ENCODE measurements at places on chromosomes 7 and 10.
A peak's percentile ranks its signal among the peaks of the same experiment; 100 is the strongest.

GRCh38 chr10:87695074-87695473 is 35.4 kb downstream of the PAPSS2 start:
- H3K27ac ChIP-seq: no peak overlapping the region
- no peak overlapping the region for H3K4me3 ChIP-seq
- H3K4me1 ChIP-seq: no peaks in the 10 kb centered on the region
- no peaks in the 10 kb centered on the region for H3K27me3 ChIP-seq

DNA sequence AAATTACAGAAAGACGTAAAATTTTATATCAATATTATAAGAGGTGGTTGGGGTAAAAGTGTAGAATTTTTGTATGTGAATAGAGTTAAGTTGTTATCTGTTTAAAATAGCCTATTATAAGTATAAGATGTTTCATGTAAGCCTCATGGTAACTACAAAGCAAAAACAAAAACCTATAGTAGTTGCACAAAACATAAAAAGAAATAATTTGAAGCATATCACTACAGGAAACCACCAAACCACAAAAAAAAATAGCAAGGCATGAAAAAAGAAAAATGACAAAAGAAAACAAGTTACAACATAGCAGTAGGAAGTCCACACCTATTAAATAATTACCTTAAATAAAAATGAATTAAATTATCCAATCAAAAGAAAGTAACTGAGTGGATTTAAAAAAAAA is 12.4 kb upstream of the GSTK1 start:
- H3K27ac ChIP-seq: no peak overlapping the region
- no peak for DNase-seq
- peaks cover 40% of the 10 kb centered on the region for H3K4me1 ChIP-seq
- H3K27me3 ChIP-seq: no peaks in the 10 kb centered on the region
- H3K36me3 ChIP-seq: peaks cover 9% of the 10 kb centered on the region

- H3K27ac ChIP-seq: no peak overlapping the region
- H3K36me3 ChIP-seq: no peaks in the 10 kb centered on the region
- DNase-seq: no peak
- H3K27me3 ChIP-seq: no peaks in the 10 kb centered on the region
- H3K4me1 ChIP-seq: no peaks in the 10 kb centered on the region
- no peak overlapping the region for H3K4me3 ChIP-seq
Measured at GRCh38 chr10:127283576-127283975, 87.2 kb upstream of the INSYN2A start.

DNA sequence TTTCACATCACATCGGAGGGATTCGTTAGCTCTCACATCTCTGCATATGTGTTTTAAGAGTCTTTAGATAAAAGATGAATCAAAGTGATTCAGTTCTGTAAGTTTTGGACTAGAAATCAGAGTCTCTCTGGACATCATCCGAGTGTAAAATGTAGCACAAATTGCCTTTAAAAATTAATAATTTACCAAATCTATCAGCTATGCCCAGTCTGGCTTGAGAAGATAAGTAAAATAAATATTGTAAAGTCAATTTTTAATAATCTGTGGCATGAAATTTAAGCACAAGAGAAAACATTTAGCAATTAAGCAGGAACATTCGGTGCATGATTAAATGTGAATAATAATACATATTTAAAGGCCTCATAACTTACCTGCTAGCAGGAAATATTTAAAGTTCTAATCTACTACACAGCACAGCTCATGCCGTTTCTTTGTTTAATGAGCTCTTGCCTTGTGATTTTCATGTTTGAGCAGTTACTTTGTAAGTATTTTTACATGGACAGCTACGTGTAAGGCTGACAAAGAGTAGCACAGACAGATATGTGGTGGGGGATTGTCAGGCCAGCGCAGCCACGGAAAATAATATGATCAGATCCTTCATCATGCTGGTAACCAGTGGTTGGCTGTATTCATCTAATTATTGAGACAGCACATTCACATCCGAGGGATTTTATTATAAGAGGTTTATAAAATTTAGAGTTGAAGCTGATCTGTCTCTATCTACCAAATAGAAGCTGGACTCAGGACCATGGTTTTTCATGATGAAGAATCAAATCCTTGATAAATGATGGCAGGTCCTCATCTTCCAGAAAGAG is 317.3 kb downstream of the ADARB2 start:
- H3K36me3 ChIP-seq: no peaks in the 10 kb centered on the region
- peaks cover 29% of the 10 kb centered on the region for H3K27me3 ChIP-seq
- peaks cover 43% of the 10 kb centered on the region for H3K4me1 ChIP-seq
- H3K27ac ChIP-seq: no peak overlapping the region
- H3K4me3 ChIP-seq: peak overlapping the region; percentile 11

DNA sequence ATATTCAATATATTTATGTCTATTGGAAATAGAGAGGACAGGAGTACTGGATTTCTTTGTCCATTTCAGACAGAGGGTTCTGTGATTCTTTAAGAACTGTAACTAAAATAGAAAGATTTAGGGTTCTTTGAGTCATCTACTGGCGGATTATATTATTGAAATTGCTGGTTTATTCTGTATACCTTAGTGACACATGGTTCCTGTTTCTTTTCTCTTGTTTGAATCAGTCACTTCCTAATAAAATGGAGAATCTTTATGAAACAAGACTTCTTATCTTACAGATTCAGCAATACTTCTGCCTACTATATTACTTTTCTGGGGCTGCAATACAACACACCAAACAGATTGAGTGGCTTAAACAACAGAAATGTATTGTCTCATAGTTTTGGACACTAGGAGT is 20.8 kb upstream of the ZNF800 start:
- no peak for DNase-seq
- no peak overlapping the region for H3K27ac ChIP-seq
- peaks cover 39% of the 10 kb centered on the region for H3K4me1 ChIP-seq
- no peak overlapping the region for H3K4me3 ChIP-seq
- no peaks in the 10 kb centered on the region for H3K27me3 ChIP-seq

DNA sequence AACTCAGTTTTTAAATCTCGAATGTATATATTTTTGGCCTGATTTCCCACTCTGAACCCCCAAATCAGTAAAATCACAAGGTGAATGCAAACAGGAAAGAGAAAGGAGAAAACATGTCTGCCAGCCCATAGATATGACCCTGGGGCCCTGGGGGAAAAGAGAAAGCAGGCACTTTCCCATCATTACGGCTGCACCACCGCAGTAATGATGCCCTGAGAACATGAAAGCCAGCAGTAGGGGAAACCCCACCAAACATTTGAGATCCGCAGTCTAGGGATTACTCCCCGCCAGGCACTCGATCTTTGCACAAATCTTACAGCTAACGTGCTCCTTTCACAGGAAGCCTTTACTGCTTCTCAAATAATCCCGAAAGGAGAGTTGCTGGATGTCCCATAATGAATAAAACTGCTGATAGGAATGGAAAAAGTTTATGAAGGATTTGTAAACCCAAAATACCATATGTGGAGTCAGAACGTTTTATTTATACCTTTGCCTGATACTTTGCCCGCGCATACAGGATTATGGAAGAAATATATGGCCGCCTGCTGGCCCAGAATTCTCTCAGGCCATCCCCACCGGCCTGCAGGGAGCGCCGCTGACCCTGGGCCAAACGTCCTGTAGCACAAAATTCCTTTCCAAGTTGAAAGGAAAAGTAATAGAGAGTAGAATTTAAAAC is 180.0 kb upstream of the INHBA start:
- peak overlapping the region; percentile 98 for H3K27ac ChIP-seq
- DNase-seq: peak; percentile 59
- no peaks in the 10 kb centered on the region for H3K27me3 ChIP-seq
- H3K4me1 ChIP-seq: peaks cover 81% of the 10 kb centered on the region
- H3K36me3 ChIP-seq: peaks cover 23% of the 10 kb centered on the region

DNA sequence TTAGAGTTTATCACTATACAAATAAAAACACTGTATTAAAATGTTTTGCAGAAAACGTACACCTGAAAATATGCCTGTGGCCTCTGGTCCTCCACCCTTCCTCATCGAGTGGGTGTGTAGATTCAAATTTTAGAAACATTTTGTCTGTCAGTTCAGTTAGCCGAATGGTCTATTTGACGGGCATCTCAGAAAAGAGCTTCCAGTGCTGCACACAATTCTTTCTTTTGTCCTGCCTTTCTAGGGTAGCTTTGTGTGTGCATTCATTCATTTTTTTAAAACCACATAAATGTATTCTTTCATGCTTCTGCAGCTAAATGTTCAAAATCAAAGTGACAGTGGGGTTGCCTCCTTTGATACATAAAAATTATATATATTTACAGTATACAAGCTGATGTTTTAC is 46.8 kb downstream of the GNAI1 start:
- H3K27ac ChIP-seq: no peak overlapping the region
- no peaks in the 10 kb centered on the region for H3K27me3 ChIP-seq
- no peaks in the 10 kb centered on the region for H3K4me1 ChIP-seq
- H3K4me3 ChIP-seq: no peak overlapping the region
- no peak for DNase-seq

GRCh38 chr7:2637505-2638223 is 5.9 kb downstream of the TTYH3 start:
- peak overlapping the region; percentile 94 for H3K27ac ChIP-seq
- DNase-seq: peak; percentile 70
- peak overlapping the region; percentile 79 for H3K4me3 ChIP-seq
- no peaks in the 10 kb centered on the region for H3K27me3 ChIP-seq

DNA sequence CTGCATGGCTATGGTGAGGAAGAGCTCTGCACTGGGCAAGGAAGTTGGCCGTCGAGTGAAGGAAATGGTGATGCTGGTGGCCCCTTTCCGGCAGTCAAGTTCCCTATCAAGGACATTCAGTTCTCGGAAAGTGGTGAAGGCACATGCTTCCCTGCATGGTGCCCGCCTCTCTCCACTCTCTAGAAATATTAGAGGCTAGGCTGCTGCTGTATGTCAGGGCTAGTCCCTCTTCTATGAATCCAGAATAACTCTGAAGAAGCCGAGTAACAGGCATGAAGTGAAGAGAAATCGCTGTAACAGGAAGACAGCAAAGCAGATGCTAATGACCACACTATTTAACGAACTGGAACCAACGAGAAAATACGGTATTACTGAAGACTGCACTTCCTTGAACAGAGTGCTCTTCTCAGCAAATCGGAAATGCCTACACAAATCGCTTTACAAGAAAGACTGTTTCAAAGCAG is 5.4 kb downstream of the IDI1 start:
- peak overlapping the region; percentile 91 for H3K27ac ChIP-seq
- DNase-seq: no peak
- no peaks in the 10 kb centered on the region for H3K27me3 ChIP-seq
- H3K4me1 ChIP-seq: peaks cover 41% of the 10 kb centered on the region

DNA sequence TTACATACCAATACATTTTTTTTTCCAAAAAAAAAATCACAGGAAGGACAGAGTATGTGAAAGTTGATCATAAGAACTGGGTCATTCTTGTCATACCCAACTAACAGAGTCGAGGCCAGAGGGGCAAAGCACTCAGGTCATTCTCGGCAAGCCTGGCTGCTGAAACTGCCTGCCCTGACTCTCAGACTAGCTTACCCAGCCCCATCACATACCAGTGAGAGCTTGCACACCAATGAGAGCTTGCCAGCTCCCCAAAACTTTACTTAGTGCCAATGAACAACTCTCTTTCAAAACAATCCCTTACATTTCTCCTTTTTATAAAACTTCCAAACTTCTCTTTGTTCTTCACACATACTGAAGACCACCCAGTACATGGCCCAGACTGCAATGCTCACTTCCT is 48.9 kb downstream of the VOPP1 start:
- H3K36me3 ChIP-seq: peaks cover 46% of the 10 kb centered on the region
- H3K27me3 ChIP-seq: no peaks in the 10 kb centered on the region
- peak overlapping the region; percentile 62 for H3K27ac ChIP-seq
- DNase-seq: no peak
- H3K4me3 ChIP-seq: no peak overlapping the region
- H3K4me1 ChIP-seq: peaks cover 53% of the 10 kb centered on the region

- no peaks in the 10 kb centered on the region for H3K4me1 ChIP-seq
- no peak overlapping the region for H3K4me3 ChIP-seq
- no peaks in the 10 kb centered on the region for H3K36me3 ChIP-seq
Measured at GRCh38 chr7:25926009-25926408, 226.0 kb upstream of the NFE2L3 start.

DNA sequence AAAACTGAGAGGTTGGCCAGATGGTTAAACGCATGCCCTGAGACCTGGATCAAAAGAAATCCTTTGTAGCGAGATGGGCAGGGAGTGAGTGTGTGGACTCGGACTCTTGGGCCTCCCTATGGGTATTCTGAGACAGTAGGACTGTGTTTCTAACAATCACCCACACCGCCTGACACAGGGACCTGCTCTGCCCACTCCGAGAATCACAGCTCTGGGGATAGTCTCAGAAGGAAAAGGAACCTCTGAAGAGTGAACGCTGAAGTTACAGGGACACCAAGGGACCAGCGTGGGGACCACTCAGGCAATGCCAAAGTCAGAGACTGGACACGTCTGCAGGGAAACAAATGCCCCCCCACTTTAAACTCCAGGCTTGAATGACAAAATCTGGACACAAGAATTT is 242.1 kb upstream of the TCERG1L start:
- no peak for DNase-seq
- H3K4me1 ChIP-seq: no peaks in the 10 kb centered on the region
- H3K27me3 ChIP-seq: peaks cover 9% of the 10 kb centered on the region

GRCh38 chr10:80160361-80161320 is 28.1 kb downstream of the PLAC9 start:
- no peaks in the 10 kb centered on the region for H3K27me3 ChIP-seq
- DNase-seq: no peak
- H3K36me3 ChIP-seq: peaks cover 64% of the 10 kb centered on the region
- no peak overlapping the region for H3K4me3 ChIP-seq

DNA sequence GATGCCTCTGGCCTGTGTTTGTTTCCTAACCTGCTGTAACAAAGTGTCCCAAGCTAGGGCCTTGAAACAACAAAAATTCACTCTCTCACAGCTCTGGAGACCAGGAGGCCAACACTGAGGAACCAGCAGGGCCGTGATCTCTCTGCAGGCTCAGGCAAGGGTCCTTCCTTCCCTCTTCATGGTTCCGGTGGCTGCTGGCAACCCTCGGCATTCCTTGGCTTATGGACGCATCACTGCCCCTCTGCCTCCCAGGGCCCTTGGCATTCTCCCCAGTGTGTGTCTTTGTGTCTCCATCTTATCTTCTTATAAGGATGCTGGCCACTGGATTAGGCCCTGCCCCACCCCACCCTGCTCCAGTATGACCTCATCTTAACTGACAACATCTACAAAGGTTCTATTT is 17.0 kb downstream of the CNPY1 start:
- peaks cover 2% of the 10 kb centered on the region for H3K36me3 ChIP-seq
- no peak overlapping the region for H3K27ac ChIP-seq
- no peak overlapping the region for H3K4me3 ChIP-seq
- peaks cover 13% of the 10 kb centered on the region for H3K4me1 ChIP-seq
- peaks cover 63% of the 10 kb centered on the region for H3K27me3 ChIP-seq
- no peak for DNase-seq

GRCh38 chr7:157609516-157609915 is 272.7 kb downstream of the DNAJB6 start:
- no peak overlapping the region for H3K27ac ChIP-seq
- peaks cover 4% of the 10 kb centered on the region for H3K36me3 ChIP-seq
- peaks cover 1% of the 10 kb centered on the region for H3K27me3 ChIP-seq
- peaks cover 6% of the 10 kb centered on the region for H3K4me1 ChIP-seq
- DNase-seq: no peak

- no peak for DNase-seq
- no peak overlapping the region for H3K4me3 ChIP-seq
- no peaks in the 10 kb centered on the region for H3K36me3 ChIP-seq
- H3K27ac ChIP-seq: no peak overlapping the region
Measured at GRCh38 chr10:58264780-58265179, 2.9 kb downstream of the IPMK start.

- H3K27ac ChIP-seq: no peak overlapping the region
- DNase-seq: no peak
- no peaks in the 10 kb centered on the region for H3K27me3 ChIP-seq
- peaks cover 51% of the 10 kb centered on the region for H3K36me3 ChIP-seq
- no peak overlapping the region for H3K4me3 ChIP-seq
- no peaks in the 10 kb centered on the region for H3K4me1 ChIP-seq
Measured at GRCh38 chr10:114855776-114856543, 34.4 kb downstream of the FHIP2A start.

- H3K4me1 ChIP-seq: no peaks in the 10 kb centered on the region
- no peaks in the 10 kb centered on the region for H3K36me3 ChIP-seq
- no peaks in the 10 kb centered on the region for H3K27me3 ChIP-seq
- DNase-seq: no peak
Measured at GRCh38 chr7:46744957-46745706, 824.1 kb upstream of the IGFBP3 start.

All from stimulated activated naive B cell treated with anti-CD40 and anti-IgM and Interleukin-4, amounts not matched to agents 10 μg/mL and 1 μg/mL and 100 μg/mL, for 72 hours (primary cell).